ENCODE measurements at places on chromosomes 2 and 18.

- no peak for DNase-seq
Measured at GRCh38 chr2:144211826-144212225, 308.1 kb downstream of the ZEB2 start.

DNA sequence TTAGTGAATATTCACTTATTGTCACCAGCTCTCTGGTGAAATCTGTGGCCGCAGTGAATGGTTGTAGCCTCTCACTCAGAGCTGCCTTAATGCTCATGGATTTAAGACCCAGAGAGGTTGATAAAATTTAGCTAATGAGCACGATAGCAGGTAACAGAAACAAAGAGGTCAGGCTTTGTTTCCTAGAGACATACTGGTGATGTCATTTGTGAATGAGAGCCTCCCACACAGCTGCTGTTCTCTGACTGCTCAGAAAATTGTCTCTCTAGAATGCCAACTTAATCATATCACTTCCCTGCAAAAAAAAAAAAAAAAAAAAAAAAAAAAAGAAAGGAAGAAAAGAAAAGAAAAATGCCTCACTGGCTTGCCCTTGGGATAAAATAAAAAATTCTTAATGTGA lies 411.7 kb upstream of the MYT1L start:
- no peak for DNase-seq

DNA sequence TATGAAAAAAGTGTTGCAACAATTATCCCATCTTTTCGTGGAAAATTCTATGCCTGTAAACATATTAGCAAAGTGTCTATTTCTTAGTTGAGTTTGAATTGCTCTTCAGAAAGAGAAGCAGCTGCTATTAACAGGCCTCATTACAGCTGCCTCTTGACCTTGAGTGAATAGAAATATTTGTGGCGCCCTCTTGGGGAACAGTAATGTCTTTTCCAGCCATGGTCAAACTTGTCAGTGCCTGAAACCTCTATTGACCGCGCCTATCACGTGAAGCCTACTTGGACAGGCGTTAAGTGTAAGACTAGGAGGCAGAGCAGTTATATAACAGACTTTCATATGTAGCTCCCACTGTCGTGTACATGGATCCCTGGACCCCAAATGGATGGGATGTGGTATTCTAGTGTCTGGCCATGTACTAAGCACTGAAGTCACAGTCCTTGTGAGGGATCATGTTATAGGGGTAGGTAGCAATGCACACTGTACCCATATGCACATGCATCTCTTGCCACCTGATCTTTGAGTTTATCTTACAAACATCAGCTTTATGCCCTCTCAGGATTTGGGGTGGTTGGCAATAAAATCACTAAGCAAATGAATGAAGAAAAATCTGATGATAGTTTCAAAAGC lies 245.0 kb downstream of the PTGR3 start:
- peak; percentile 76 for DNase-seq

DNA sequence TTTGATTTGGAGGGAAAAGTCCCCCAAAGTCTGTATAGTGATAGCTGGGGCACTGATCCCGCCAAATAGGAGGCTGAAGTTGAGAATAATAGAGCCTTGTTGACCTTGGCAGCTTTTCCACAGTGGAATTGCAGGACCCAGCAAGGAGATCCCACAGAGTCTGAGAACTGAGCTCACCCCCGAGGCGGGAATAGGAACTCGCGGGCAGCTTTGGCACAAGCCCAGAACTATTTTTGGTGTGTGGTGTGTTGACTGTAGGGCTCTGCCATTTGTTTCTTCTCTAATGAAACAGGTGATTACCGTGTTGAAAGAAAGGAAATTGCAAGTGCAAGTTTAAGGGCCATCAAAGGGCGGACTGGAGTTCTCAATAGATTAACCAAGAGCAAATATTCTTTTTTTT lies 34.0 kb downstream of the SH3RF3 start:
- no peak for DNase-seq

- DNase-seq = peak; percentile 11
Measured at GRCh38 chr2:99701503-99701902, 211.7 kb upstream of the REV1 start.

DNA sequence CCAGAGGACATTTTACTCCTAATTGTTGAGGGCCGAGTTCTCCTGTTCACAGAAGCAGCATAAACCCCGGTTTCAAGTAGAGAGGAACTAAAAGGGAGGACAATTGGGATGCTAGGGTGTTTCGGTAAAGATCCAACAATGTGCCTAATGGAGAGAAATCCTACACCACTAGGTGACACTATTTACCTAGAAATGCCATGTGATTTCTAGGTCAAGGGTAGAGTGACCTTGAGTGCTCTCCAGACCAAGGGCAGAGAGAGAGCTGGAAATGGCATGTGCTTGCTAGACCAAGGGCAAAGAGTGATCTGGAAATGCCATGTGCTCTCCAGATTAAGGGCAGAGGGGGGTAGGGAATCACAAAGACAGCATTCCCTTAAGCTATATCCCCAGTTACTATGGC lies 472.0 kb downstream of the DCDC2C start:
- DNase-seq = peak; percentile 3

- no peak for DNase-seq
Measured at GRCh38 chr2:166229678-166230023, 101.8 kb upstream of the SCN1A start.

- DNase-seq = no peak
Measured at GRCh38 chr18:50045126-50045525, 149.8 kb downstream of the MYO5B start.

DNA sequence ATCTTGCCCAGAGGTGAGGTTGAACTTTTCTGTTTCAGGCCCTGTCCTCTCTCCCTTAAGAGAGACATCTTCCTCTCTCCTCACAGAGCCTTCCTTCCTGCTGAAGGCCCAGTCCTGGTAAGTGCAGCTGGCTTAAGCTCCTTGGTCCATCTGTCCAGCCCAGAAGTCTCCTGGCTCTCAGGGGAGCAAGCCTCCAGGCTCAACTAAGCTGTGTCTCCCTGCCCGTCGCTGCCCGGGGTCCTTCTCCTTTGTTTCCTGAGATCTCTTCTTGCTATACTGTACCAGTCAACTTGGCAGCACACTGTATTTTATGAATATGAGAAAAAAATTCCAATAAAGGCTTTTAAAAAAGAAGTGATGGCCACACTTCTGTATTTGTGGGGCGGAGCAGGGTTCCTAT lies 77.4 kb downstream of the KCNF1 start:
- no peak for DNase-seq

DNA sequence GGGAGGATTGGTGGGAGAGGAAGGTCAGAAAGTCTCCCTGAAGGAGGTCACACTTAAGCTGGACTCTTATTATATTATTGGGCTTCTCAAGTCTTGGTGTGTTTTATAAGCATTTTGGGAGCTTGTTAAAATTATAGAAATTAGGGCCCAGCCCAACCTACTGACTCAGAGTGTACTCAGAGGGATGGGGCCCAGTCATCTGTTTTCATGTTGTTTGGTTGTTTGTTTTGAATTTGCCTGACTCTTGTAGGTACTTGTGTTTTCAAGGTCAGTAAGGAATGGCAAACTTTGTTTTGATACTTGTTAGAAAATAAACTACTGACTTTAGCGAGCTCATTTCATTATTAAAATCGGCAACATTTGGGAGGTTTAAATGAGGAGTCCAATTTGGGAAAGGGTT lies 152.0 kb downstream of the INSIG2 start:
- DNase-seq = no peak

DNA sequence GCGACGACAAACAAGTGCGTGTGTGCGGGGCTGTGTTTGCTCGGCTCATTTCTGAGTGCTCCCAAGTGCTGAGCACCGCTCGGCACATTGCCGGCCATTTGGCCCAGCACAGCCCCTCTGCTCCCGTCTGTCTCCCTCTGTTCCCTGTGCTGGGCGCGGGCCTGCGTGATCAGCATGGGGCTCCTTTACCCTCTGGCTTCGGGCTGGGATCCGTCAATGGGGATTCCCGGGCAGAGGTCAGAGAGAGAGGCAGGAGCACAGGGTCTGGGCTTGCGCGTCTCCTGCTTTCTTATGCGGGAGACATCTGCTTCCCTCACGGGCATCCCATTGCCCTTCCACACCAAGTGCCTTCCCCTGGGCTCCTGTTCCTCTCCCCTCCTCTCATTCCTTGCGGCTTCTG lies 234.0 kb downstream of the ACKR3 start:
- peak; percentile 76 for DNase-seq

- DNase-seq = no peak
Measured at GRCh38 chr2:26326514-26326913, 19.4 kb upstream of the SELENOI start.

DNA sequence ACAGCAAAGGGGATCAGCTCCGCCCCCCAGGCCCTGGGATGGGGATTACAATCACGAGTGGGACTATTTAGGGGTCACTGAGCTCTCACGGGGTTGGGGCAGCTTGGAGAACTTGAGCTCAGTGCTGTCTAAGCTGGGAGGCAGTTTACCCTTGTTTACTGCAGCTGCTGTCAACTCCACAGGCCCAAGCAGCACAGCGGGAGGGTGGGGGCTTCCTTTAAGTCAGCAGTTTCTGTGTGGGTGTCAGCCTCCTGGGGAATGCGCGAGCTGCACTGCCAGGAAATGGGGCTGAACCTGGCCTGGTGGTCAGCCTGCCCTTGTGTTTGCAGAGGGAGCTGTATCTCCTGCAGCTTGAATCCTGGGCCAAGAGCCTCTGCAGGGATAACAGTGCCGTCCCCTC lies 29.8 kb downstream of the TOGARAM2 start:
- DNase-seq = peak; percentile 29

DNA sequence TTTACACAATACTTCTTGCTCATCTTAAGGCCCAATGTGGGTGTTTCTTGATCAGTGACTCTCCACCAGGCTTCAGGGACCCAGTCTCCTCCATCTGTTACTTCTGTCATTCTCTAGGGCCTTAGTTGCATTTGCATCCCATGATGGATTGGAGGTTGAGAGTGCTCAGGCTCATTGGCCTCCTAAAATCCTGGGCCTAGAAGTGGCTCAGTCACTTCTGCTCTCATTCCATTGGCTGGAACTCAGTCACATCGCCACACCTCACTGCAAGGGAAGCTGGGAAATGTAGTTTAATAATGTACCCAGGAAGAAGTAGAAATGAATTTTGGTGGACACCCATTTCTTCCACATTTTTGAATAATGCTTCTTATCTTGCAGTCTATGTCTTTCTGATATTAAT lies 223.5 kb downstream of the HRH4 start:
- peak; percentile 69 for DNase-seq

DNA sequence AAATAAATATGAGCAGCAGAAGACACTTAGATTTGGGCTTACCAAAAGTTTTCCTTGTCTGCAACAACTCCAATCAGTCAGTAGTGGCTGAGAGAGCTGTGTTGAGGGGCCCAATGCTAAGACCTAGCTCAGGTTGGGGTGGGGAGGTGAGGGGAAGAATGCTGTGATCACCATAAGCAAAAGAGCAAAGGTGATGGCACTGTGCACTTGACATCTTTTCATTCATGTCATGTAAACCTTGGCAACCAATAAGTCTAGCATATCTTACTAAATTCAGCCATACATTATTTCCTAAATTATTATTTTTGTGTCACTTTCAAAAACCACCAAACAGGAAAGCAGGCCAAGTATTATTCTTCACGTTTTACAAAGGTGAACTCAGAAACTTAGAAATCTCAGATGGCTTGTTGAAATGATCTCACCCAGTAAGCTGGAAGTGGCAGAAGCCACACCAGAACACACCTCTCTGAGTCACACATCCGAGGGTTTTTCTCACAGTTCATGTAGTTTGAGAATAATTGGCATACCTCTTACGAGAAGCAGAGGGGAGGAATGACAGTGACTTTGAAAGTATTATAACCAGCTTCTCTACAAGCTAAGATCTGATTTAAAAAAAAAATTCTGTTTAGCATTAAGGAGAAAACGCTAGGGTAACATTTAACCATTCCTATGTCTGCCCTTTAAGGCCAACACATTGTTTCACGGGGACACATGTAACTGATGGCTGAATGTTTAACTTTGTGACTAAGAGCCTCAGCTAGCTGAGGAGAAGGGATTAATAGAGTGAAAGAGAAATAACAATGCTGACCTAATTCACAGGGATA lies 43.3 kb upstream of the SETBP1 start:
- no peak for DNase-seq

- no peak for DNase-seq
Measured at GRCh38 chr18:76264876-76265250, 230.2 kb downstream of the ZNF516 start.

DNA sequence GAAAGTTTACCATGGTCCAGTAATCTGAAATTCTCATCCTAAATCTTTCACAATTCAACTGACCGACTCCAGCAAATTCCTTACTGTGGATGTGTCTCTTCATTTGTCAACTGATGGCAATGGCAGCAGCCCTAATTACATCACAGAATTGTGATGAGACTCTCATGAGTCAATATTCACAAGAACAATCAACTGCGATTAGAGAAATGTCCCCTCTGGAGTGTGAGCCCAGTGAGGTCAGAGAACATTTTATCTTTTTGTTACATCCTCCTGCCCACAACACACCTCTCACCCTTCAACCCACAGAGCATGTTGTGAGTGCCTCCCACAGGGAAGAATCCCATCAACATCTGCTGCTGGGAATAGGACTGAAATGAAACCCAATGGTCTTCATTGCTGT lies 73.6 kb downstream of the CD226 start:
- DNase-seq = no peak

GRCh38 chr2:19702267-19702666 lies 199.5 kb downstream of the TTC32 start:
- no peak for DNase-seq

GRCh38 chr2:17543848-17544247 lies 3.4 kb downstream of the VSNL1 start:
- DNase-seq = peak; percentile 91

- peak; percentile 56 for DNase-seq
Measured at GRCh38 chr2:159030674-159031380, 62.4 kb downstream of the TANC1 start.

DNA sequence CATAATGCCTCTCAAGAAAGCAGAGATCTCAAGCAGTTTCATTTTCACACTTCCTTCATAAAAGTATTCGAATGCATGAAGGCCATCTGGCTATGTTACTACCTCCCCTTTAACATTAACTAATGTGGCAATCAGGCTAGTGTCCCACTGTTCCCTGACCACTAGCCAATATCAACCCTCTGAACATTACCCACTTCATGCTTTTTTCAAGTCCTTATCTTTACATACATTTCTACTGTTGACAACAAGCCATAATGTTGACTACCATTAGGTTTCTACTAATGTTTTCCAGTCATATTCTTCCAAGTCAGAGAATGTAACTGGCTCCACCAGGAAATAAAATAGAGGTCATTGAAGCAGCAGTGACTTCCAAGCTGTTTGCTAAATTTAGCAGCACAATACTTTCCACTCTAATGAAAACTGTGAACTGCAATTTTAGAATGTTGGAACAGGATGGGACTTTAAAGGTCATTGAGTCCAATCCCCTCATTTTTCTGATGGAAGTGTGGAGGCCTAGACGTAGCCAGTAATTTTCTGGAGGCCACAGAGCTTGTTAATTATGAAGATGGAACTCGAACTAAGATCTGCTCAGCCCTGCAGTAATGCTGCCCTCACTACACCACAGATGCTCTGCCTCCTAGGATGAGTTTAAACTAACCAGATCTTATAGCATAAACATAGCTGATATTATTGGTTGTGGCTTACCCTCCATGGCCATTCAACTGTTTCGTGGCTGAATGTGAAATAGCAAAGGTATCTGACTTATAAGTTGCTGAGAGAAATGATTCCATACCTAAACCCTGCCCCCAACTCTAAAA lies 630 bp upstream of the PPP1R1C start:
- no peak for DNase-seq
